MCF 10A (cell line): ENCODE measurements at places on chromosomes 13 and 19. TPM values are rescaled to one million over a fixed set of nuclear protein-coding genes. Genes with fewer than 3 reads are reported as not detected.

APC2 gene
- total RNA-seq: 0.15 and 0.23 TPM in 2 replicates

NACC1 gene
- total RNA-seq: 55.9 and 67.3 TPM in 2 replicates

FREM2 gene
- not detected in 2 replicates for total RNA-seq

ADGRE2 gene
- 6.9 and 8.0 TPM in 2 replicates for total RNA-seq

SGTA gene
- 63.2 and 66.6 TPM in 2 replicates for total RNA-seq

FGF22 gene
- total RNA-seq: not detected in 2 replicates

CLIP3 gene
- 1.2 and 2.3 TPM in 2 replicates for total RNA-seq

CFAP97D2 gene
- total RNA-seq: not detected in 2 replicates

GRCh38 chr13:34409496-34410182 is 532.4 kb upstream of the NBEA start:
- H3K36me3 ChIP-seq: no peaks in the 10 kb centered on the region
- DNase-seq: no peak

GRCh38 chr13:110779022-110779421 is 65.5 kb downstream of the ING1 start:
- no peak for DNase-seq
- no peaks in the 10 kb centered on the region for H3K36me3 ChIP-seq
- no peak overlapping the region for H3K27ac ChIP-seq
- H3K4me3 ChIP-seq: no peak overlapping the region
- H3K27me3 ChIP-seq: peaks cover 38% of the 10 kb centered on the region

GRCh38 chr19:10805758-10806247 is 30.2 kb downstream of the TMED1 start:
- peaks cover 54% of the 10 kb centered on the region for H3K36me3 ChIP-seq
- H3K4me1 ChIP-seq: peaks cover 15% of the 10 kb centered on the region
- no peak overlapping the region for H3K27ac ChIP-seq
- H3K27me3 ChIP-seq: no peaks in the 10 kb centered on the region
- no peak for DNase-seq

- DNase-seq: no peak
- H3K4me3 ChIP-seq: no peak overlapping the region
- no peak overlapping the region for H3K27ac ChIP-seq
- peaks cover 5% of the 10 kb centered on the region for H3K4me1 ChIP-seq
- no peaks in the 10 kb centered on the region for H3K36me3 ChIP-seq
Measured at GRCh38 chr13:49226613-49227012, 6.5 kb downstream of the MLNR start.

- no peak for DNase-seq
- peaks cover 18% of the 10 kb centered on the region for H3K4me1 ChIP-seq
- H3K27ac ChIP-seq: peak within 1 kb of the TSS; percentile 67
- H3K4me3 ChIP-seq: no peak within 1 kb of the TSS
Measured at GRCh38 chr13:30735025-30735871, at the start of gene ALOX5AP. TSS of gene ALOX5AP (plus strand) at chr13:30735543. CDS start at chr13:30735606, 63 bp downstream.

GRCh38 chr19:9862938-9863337 is 27.8 kb downstream of the PIN1 start:
- H3K36me3 ChIP-seq: no peaks in the 10 kb centered on the region
- no peak overlapping the region for H3K4me3 ChIP-seq
- no peaks in the 10 kb centered on the region for H3K4me1 ChIP-seq
- DNase-seq: no peak

DNA sequence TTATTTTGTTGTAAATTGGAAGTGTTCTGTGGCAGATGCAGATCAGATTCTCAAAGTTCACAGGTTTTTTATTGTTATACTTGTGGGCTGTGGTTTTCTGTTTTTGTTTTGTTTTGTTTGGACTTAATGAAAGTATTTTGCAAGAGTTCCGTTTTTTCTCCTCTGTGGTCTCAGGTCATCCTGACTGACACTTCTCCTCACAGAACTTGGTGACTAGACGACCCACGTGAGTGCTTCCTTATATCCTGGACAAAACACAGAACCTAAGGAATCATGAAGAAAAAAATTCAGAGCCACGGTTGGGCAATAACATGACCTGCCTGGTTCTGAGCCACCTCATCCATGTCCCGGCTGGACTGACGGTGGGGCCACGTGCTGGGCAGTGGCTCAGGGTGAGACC is 2.5 kb upstream of the RFPL4AL1 start:
- no peak overlapping the region for H3K27ac ChIP-seq
- peaks cover 59% of the 10 kb centered on the region for H3K27me3 ChIP-seq
- DNase-seq: peak; percentile 54

- no peak overlapping the region for H3K27ac ChIP-seq
- DNase-seq: no peak
- no peak overlapping the region for H3K4me3 ChIP-seq
- H3K4me1 ChIP-seq: peaks cover 10% of the 10 kb centered on the region
Measured at GRCh38 chr13:101522607-101523006, 70.1 kb downstream of the ITGBL1 start.

DNA sequence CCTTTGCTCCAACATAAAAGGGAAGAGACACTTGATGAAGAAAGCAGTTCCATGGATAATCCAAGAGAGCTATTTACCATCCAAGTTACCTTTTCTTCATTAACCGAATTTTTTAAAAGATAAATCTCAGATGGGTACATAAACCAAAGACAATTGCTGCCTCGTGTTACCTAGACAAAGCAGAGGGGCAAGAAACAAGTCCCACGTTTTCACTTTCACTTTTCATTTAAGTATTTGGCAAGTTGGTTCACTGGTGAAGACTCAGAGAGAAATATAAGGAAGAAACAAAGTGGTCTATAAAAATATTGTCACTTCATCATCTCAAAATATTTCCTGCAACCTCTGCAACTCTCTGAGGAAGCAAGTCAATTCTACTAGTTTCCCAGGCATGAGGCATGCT is 446.1 kb downstream of the FGF14 start:
- DNase-seq: no peak
- no peak overlapping the region for H3K27ac ChIP-seq
- H3K4me1 ChIP-seq: no peaks in the 10 kb centered on the region

GRCh38 chr19:30873691-30874090 is 475.5 kb downstream of the TSHZ3 start:
- no peaks in the 10 kb centered on the region for H3K36me3 ChIP-seq
- H3K4me1 ChIP-seq: no peaks in the 10 kb centered on the region
- H3K27ac ChIP-seq: no peak overlapping the region
- no peak overlapping the region for H3K4me3 ChIP-seq

DNA sequence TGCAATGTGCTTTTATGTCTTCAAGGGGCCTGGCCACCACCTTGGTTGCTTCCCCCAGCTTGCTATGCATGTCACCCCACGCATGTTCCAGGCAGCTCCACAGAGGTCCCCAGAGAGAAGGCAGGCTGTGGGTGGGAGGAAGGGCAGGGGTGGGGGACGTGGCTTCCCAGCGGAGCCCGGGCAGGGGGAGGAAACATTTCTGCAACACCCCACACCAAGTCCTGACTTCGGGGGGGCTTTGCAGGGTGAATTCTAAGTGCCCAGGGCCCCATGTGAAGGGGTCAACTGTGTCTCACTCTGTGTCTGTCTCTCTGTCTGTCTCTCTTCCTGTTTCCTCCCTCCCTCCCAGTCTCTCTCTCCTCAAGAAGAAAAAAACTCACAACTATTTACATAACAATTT is 39.6 kb downstream of the LTBP4 start:
- no peak for DNase-seq
- no peaks in the 10 kb centered on the region for H3K27me3 ChIP-seq
- no peaks in the 10 kb centered on the region for H3K36me3 ChIP-seq
- no peak overlapping the region for H3K4me3 ChIP-seq
- H3K4me1 ChIP-seq: peaks cover 3% of the 10 kb centered on the region

DNA sequence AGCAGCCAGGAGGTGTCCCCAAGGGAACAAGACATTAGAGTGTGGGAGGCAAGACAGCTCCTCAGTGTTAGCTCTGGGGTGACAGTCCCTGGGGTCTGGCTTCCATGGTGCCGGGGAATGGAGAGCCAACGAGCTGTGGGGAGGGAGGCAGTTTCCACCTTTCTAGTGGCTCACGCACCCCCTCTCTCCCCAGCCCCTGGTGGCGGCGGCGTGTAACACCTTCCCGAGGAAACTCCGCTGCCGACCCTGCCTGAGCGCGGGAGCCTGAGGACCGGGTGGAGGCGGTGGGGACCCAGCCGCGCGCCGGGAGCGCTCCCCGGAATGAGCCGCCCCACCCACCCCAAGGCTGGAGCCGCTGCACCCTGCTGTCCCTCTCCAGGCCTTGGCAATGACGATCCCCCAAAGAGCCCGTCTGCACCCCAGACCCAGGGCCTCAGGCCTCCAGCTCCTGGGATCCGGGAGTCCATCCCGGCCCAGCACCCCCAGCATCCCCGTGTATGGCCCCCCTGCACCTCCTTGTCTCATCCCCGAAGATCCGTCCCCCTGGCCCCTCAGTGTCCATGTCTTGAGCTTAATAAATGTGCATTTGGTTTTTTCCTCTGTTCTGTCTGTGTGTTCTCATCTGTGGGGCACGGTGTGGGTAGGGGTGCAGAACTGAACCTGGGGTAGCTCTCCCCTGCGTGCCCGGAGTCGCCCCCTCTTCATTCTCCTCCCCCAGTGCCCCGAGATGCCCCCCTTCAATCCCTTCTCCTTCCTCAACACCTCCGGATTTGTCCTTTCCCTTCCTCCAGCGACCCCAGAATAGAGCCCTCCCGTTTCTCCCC is 622 bp upstream of the FXYD5 start:
- H3K4me3 ChIP-seq: peak overlapping the region; percentile 99
- peaks cover 22% of the 10 kb centered on the region for H3K4me1 ChIP-seq
- peaks cover 14% of the 10 kb centered on the region for H3K36me3 ChIP-seq
- peak; percentile 63 for DNase-seq
- H3K27ac ChIP-seq: peak overlapping the region; percentile 93
- H3K27me3 ChIP-seq: no peaks in the 10 kb centered on the region

DNA sequence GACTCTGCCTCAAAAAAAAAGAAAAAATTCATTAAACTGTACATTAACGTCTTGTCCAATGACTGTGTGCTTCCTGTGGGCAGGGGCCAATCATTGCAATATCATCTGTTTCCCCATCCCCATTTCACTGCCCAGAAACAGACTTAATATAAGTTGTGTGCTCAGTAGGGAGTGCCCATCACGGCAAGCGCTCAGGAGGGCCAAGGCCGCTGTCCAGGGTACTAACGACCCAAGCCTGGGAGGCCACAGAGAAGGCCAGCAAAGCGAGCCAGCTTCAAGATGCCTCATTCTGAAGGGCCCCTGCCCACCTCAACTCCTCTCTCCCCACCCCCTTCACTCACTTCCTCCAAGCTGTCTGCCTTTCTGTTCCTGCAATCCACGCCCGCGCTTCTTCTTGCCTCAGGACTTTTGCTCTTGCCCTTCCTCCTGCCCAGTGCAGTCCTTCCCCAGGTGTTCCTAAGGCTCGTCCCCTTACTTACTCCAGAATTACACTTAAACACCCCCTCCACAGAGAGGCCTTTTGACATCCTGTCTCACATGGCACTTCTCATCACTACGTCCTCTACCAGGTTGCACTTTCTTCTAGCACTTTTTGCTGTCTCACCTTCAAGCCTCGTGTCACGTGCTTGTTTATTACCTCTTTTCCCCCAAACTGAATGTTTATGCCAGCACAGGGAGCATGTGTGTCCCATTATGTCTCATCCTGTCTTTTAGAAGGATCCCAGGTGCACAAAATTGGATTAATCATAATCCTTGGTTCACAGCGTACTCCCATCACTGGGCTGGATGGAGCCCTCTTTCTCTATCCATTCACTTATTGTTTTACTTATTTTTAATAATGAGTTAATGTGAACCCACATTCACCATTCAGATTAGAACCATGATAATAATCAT is 11.3 kb upstream of the POU2F2 start:
- no peaks in the 10 kb centered on the region for H3K36me3 ChIP-seq
- H3K4me3 ChIP-seq: no peak overlapping the region
- no peaks in the 10 kb centered on the region for H3K4me1 ChIP-seq
- no peak overlapping the region for H3K27ac ChIP-seq
- H3K27me3 ChIP-seq: peaks cover 38% of the 10 kb centered on the region
- peak; percentile 39 for DNase-seq

DNA sequence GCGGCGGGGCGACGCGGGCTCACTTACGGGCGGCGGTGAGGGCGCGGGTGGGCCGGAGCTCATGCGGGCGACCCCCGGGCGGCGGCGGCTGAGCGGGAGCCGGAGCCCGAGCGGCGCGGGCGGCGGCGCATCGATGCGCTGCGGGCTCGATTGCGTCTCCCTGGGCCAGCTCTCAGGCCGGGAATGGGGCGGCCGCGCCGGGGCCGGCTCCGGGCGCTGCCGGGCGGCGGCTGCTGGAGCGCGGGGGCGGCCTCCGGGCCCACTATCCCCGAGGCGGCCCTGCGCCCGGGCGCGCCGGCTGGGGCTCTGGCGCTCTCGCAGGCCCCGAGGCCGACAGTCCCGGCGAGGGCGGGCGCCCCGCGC is 1.4 kb upstream of the TSHZ3 start:
- DNase-seq: no peak
- H3K36me3 ChIP-seq: peaks cover 12% of the 10 kb centered on the region
- H3K4me1 ChIP-seq: no peaks in the 10 kb centered on the region
- H3K27ac ChIP-seq: no peak overlapping the region

GRCh38 chr13:90675129-90675528 is 672.4 kb upstream of the MIR17HG start:
- no peaks in the 10 kb centered on the region for H3K36me3 ChIP-seq
- no peak overlapping the region for H3K4me3 ChIP-seq
- no peaks in the 10 kb centered on the region for H3K4me1 ChIP-seq
- no peak for DNase-seq
- no peaks in the 10 kb centered on the region for H3K27me3 ChIP-seq

DNA sequence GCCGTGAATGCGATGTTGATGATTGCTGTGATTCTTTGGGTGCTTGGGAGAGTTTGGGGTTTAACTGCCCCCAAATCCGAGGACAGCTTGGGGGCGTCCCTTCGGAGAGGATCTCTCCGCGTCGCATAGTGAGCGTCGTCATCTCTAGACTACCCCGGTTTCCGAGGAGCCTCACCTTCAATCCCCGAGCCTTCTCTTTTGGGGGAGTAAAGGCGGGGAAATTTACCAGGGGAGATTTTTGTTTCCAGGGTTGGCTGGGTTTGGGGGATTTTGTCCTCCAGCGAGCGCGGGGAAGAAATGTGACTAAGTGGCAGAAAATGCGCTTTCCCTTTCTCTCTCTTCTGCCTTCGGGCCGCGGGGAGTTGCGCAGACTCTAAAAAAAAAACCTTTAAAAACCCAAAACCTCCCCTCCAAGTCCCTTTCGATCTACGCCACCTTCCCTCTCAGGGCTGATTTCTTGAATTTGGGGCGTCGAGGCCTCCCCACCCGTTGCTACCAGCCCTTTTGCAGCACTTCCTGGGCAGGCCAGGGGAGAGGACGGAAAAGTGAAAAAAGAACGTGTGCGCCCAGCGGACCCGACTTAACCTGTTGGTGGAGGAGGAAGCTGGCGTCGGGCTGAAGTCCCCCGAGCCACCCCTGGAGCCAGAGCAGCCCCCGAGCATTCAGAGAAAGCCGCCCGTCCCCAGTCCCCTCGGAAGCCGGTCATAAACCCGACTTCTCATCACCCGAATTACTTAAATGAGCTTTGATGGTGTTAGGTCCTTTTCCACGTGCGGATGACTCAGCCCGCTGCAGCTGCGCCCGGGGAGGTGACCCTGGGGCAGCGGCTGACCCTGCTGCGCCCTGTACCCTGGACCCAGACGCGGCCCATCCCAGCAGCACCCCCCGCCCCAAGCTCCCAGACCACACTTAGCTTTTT is 17.7 kb downstream of the NFIX start:
- H3K4me1 ChIP-seq: peaks cover 38% of the 10 kb centered on the region
- peaks cover 24% of the 10 kb centered on the region for H3K36me3 ChIP-seq
- peak overlapping the region; percentile 71 for H3K4me3 ChIP-seq
- H3K27ac ChIP-seq: peak overlapping the region; percentile 89
